ENCODE measurements at places on chromosomes 2 and 18. TPM values are rescaled to one million over a fixed set of nuclear protein-coding genes. Genes with fewer than 3 reads are reported as not detected.

DNA sequence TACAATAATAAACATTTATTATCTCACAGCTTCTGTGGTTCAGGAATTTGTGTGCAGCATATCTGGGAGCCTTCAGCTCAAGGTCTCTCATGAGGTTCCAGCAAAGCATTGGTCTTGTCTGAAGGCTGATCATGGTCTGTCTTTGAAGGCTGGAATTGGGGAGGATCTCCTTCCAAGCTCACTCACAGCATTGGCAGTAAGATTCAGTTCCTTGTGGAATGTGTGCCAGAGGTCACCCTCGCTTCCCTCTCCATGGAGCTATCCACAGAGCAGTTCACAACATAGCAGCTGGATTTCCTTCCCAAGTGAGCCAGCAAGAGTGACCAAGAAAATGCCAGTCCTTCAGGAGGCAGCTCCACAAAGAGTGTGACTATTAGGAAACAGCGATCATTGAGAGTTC lies 202.2 kb upstream of the ST6GAL2 start:
- DNase-seq, result no peak

GRCh38 chr2:17869128-17869527 lies 9.3 kb upstream of the KCNS3 start:
- DNase-seq, result no peak

DNA sequence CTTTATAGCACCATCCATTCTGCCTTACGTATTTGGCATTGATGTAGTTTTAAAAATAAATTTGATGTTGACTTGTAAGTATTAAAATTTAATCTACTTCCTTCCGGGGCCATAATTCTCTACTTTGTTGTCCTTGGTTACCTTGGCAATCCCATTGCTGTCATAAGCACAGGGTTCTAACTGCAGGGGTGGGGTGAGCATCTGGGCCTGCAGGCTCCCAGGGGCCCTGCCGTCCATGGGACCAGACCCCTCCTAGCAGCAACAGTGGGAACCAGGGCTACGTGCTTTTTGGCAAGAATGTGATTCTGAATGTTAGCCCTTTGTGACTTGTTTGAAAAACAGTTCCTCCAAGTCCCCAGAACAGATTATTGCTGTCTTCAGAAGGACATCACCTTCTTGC lies 4.9 kb downstream of the ASAP2 start:
- DNase-seq, result no peak

GRCh38 chr2:216596236-216596979 lies 36.8 kb upstream of the IGFBP2 start:
- DNase-seq, result no peak

DNA sequence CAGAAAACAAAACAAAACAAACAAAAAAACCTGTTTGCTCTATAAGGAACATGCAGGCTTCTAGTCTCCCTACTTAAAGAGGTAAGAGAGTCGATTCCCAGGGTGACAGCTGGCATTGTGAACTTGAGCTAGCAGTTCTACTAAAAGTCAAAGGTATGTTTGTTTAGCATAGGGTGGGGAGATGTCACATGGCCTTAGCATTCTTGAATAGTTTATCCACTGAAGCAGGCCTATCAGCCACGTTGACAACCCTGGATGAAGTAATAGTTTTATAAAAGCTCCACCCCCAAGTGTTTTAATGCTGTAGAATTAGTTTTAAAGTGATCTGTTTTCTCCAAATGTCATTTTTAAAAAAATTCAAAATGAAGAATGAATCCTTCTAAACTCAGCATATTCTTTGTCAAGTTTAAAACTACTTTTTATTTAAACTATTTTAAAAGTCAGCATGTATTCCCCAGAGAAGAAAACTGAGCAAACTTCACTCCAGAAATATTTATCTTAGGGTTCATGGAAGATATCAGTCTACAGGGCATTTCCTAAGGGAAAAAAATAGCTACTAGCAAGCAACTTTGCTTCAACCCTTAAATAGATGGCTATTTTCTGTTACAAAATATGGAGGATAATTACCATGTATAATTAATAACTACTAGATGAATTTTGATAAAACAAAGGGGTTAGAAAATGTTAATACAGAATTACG lies 1.7 kb downstream of the MYOM1 start:
- no peak for DNase-seq

UGT1A9 gene
- total RNA-seq, result not detected

SEMA4F gene
- 45.5 TPM for total RNA-seq

- DNase-seq, result no peak
Measured at GRCh38 chr2:226754821-226755604, 44.6 kb downstream of the IRS1 start.

GRCh38 chr2:172358691-172359556 lies 68.5 kb upstream of the ITGA6 start:
- no peak for DNase-seq

GRCh38 chr2:9646196-9647030 lies 15.6 kb upstream of the YWHAQ start:
- DNase-seq, result no peak

DNA sequence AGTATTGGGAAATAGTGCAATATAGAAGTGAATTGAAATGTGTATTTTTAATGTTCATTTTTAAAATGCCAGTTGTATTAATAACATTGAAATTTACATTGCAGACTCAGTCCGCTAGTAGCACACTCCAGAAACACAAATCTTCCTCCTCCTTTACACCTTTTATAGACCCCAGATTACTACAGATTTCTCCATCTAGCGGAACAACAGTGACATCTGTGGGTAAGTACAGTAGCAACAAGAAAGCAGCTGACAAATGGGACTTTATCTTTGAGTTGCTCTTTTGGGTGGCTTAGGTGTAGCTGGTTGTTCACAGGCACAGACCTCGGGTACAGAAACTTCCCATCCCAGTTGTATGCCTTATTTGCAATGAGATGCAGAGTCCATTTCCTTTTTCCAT lies 118.2 kb upstream of the IL1R2 start:
- DNase-seq, result no peak

- DNase-seq, result no peak
Measured at GRCh38 chr2:46763861-46764260, 151.7 kb downstream of the MCFD2 start.

DNA sequence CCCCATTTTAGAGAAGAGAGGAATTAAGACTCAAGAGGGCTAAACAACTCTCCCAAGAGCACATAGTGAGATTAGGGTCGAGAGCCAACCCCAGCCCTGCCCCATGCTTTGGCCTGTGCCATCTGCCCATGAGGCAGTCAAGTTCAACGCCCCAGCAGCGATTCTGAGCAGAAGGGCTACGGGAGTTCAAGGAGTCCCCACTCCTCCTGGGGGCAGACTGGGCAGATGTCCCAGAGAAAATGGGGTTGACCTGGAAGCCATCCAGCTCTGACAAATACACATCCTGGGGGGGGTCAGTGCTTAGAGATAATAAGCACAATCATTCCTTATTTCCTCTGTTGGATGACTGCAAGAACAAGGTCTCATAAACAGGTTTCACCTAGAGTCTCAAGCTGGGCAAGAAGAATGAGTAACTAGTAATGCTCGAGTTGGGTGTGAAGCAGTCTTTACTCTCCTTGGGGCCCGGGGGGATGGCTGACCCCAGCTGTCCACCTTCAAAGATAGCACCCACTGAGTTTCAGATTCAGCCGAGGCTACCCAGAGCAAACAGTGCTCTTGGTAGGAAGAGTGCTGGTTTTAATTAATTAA lies 716.4 kb downstream of the RNF144A start:
- DNase-seq, result no peak

MAP4K4 gene
- 238 TPM for total RNA-seq

GRCh38 chr2:25697559-25698341 lies 24.4 kb upstream of the DTNB start:
- no peak for DNase-seq

DNA sequence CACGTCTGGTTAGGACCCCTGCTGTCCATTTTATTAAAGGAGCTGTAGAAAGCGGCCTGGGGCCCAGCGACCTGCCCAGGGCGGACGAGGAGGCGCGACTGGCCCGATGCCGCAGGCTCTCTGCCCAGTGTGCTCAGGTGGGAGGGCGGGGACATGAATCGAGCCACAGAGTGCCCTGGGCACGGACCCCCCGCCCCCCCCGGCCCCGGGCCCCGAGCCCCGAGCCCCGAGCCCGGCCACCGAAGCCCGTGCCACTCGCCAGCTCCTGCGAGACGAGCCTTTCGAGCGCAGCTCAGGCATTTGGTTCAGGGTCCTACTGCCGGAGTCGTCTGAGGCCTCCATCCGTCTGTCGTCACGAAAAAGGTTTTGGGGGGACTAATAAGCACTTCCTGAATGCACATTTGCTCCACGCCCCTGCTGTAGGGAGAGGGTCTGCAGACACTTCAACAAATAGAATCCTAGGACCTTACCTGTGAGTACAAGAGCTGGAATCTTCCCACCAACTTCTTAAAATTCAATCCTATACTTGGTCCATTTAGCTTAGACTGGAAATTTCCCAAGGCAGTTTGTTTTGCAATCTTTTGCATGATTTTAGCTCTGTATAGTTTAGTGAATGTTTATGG lies 602 bp upstream of the ADAM17 start:
- no peak for DNase-seq

DNA sequence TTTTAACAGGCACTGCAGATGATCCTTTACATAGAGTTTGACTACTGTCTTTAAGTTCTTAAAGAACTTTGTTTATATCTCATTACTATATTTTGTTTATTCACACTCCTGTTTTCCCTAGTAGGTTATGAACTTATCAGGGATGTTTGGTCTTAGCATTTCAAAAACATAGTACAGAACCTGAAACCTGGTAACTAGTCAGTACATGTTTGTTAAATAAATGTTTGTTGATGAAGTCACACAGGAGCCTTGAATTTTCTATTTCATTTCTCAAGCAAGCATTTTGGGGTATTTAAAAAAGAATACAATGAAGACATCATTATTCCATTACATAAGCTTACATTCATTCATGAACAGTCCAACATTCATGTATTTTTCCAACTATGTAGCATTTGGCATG lies 280.3 kb upstream of the ZSWIM2 start:
- no peak for DNase-seq

DNA sequence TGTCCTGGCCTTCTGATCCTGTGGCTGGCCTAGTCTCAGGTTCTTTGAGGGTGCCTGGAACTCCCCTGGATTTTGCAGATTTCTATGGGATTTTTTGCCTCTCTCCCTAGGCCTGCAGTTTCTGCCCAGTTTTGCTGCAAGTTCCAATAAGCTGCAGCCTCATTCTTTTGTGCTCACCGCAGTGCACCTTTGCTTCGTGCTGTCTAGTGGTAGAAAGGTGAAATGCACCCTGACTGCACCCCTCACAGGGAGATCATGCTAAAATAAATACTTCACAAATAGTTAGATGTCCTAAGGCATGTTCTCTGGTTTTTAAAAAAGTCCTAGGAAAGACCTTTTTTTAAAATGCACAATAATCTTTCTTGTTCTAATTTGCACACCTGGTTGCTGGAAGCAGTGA lies 72.5 kb downstream of the GNAL start:
- no peak for DNase-seq

GRHL1 gene
- 6.7 TPM for total RNA-seq

CHRNG gene
- not detected for total RNA-seq

SPC25 gene
- total RNA-seq, result 1.0 TPM

CNTNAP5 gene
- total RNA-seq, result 63.8 TPM

GRCh38 chr2:199443589-199444130 lies 14.1 kb downstream of the SATB2 start:
- DNase-seq, result no peak

PLGLB2 gene
- total RNA-seq, result 1.6 TPM

DNA sequence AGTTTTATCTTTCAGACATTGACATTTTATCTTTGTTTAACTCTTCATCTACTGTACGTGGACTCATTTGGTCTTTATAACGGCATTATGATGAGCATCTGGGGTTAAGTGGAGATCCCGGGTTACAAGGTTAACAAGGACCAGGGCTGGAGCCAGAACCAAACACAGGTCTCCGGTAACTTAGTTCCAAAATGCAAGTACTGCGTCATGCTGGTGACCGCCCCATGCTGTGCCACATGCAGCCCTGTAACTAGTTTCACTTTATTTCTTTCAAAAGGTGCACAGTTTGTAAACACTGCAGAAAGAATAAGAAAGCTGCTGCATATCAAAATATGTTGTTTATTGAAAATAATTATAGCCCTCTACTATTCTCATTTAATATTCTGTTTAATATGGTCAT lies 3.1 kb downstream of the SLC5A7 start:
- no peak for DNase-seq

DNA sequence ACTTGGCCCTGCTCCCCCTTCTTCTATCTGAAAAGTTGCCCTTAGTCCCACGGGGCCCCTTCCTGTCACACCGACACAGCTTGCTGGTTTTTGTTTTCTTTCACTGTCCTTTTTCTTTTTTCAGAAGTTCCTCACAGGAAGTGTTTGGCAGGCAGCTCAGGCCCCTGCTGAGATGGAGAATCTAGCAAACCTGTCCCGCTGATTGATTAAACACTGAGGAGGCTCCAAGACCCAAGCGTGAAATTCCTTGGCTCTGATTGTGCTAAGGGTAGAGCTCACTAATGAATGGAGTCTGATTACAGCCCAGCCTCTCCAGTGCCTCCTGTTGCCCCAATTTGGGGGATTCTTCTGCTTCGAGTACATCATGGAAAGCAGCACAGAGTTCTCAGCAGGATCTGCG lies 365.9 kb upstream of the MEX3C start:
- DNase-seq, result no peak

DNA sequence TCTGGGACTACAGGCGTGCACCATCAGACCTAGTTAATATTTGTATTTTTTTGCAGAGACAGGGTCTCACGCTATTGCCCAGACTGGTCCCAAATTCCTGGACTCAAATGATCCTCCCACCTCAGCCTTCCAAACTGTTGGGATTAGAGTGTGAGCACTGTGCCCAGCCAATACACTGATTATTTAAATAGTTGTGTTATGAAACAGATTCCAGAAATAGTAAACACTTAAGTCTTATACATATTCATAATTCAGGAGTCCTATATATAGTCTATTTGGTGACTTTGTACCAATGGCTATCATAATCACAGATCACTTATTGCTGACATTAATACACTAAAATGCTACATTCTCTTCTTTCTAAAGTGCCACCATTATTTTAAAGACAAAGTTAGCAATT lies 12.8 kb downstream of the NFU1 start:
- no peak for DNase-seq

DNA sequence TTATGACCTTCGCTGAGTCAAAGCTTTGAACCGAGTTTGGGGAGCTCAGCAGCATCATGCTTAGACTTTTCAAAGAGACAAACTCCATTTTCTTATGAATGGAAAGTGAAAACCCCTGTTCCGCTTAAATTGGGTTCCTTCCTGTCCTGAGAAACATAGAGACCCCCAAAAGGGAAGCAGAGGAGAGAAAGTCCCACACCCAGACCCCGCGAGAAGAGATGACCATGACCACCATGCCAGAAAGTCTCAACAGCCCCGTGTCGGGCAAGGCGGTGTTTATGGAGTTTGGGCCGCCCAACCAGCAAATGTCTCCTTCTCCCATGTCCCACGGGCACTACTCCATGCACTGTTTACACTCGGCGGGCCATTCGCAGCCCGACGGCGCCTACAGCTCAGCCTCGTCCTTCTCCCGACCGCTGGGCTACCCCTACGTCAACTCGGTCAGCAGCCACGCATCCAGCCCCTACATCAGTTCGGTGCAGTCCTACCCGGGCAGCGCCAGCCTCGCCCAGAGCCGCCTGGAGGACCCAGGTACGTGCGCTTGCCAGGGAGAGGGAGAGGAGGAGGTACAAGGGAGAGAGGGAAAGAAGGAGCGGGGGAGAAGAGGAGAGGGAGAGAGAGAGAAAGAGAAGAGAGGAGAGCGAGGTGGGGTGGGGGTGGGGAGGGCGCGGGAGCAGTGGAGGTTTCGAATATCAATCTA lies at the start of gene DLX1:
Gene DLX1, plus strand, starts transcription at position 48 of the 700 bp plus-strand sequence. Its CDS starts 171 bp downstream, at position 219.
- no peak for DNase-seq

- no peak for DNase-seq
Measured at GRCh38 chr2:21489080-21489479, 365.3 kb downstream of the TDRD15 start.

GRCh38 chr18:68915061-68915460 lies 117.2 kb downstream of the CCDC102B start:
- peak; percentile 45 for DNase-seq

GRCh38 chr2:218024871-218025270 lies 22.1 kb upstream of the TNS1 start:
- DNase-seq, result peak; percentile 0
